ENCODE measurements at places on chromosomes 4 and X. TPM values are rescaled to one million over a fixed set of nuclear protein-coding genes. Genes with fewer than 3 reads are reported as not detected.

DNA sequence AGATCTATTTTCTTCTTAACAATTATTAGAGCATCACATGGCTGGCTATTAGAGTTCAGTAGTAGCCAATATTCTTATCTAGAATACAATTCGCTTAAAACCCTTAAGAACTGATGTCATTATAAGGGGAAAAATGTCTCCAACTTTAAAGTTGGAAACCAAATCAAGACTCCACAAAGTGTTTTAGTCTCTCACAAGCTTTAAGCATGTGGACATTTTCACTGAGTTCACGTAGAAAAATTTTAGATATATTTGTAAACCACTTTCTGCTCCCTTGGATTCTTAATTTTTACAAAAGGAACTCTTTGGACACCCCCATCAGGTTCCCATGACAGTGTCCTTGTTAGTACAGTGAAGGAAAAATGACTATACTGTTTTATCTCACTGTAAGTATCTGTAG is 123.9 kb upstream of the NAP1L5 start:
- no peak overlapping the region for H3K27ac ChIP-seq
- no peak for DNase-seq
- H3K27me3 ChIP-seq, result no peaks in the 10 kb centered on the region
- H3K4me3 ChIP-seq, result peak overlapping the region; percentile 59
- H3K36me3 ChIP-seq, result no peaks in the 10 kb centered on the region

- no peaks in the 10 kb centered on the region for H3K27me3 ChIP-seq
- H3K36me3 ChIP-seq, result no peaks in the 10 kb centered on the region
- H3K4me3 ChIP-seq, result no peak overlapping the region
- H3K27ac ChIP-seq, result no peak overlapping the region
- DNase-seq, result peak; percentile 16
Measured at GRCh38 chrX:108304210-108304609, 134.0 kb downstream of the COL4A6 start.

DNA sequence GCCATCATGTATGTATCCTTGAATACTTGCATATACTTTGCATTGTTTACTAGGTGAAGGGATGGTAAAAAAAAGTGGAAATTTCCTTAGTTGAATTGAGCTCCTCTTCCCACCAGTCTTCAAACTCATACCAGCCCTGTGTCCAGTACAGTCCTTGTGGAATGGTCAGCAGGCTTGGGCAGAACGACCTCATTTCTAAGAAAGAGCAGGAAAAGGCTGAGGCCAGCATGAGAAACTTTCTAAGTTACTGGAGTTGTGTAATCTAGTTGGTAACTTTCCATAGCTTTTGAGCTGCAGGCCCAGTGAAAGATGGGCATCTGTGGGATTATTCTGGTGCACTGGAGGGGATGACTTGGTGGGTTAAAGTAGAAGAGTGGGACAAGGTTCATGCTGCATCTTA is 87.6 kb downstream of the DCUN1D4 start:
- H3K27ac ChIP-seq, result no peak overlapping the region
- H3K4me3 ChIP-seq, result no peak overlapping the region
- H3K4me1 ChIP-seq, result no peaks in the 10 kb centered on the region
- DNase-seq, result no peak
- H3K36me3 ChIP-seq, result no peaks in the 10 kb centered on the region
- 0 out of 2 replicates have a peak, but pooled peaks cover 4% of the 10 kb centered on the region for H3K27me3 ChIP-seq

GRCh38 chrX:69163936-69164741 is 1.1 kb downstream of the PJA1 start:
- H3K27me3 ChIP-seq, result no peaks in the 10 kb centered on the region
- H3K4me3 ChIP-seq, result peak overlapping the region; percentile 84
- peak; percentile 53 for DNase-seq
- H3K27ac ChIP-seq, result no peak overlapping the region

- peaks cover 4% of the 10 kb centered on the region for H3K4me1 ChIP-seq
- H3K36me3 ChIP-seq, result no peaks in the 10 kb centered on the region
- no peak overlapping the region for H3K4me3 ChIP-seq
- H3K27me3 ChIP-seq, result no peaks in the 10 kb centered on the region
- peak; percentile 26 for DNase-seq
- H3K27ac ChIP-seq, result no peak overlapping the region
Measured at GRCh38 chrX:40912166-40912565, 173.1 kb upstream of the USP9X start.

- H3K36me3 ChIP-seq, result no peaks in the 10 kb centered on the region
- H3K27me3 ChIP-seq, result no peaks in the 10 kb centered on the region
- no peak overlapping the region for H3K4me3 ChIP-seq
- H3K4me1 ChIP-seq, result no peaks in the 10 kb centered on the region
- DNase-seq, result no peak
Measured at GRCh38 chr4:48687313-48688051, 92.6 kb downstream of the FRYL start.

DNA sequence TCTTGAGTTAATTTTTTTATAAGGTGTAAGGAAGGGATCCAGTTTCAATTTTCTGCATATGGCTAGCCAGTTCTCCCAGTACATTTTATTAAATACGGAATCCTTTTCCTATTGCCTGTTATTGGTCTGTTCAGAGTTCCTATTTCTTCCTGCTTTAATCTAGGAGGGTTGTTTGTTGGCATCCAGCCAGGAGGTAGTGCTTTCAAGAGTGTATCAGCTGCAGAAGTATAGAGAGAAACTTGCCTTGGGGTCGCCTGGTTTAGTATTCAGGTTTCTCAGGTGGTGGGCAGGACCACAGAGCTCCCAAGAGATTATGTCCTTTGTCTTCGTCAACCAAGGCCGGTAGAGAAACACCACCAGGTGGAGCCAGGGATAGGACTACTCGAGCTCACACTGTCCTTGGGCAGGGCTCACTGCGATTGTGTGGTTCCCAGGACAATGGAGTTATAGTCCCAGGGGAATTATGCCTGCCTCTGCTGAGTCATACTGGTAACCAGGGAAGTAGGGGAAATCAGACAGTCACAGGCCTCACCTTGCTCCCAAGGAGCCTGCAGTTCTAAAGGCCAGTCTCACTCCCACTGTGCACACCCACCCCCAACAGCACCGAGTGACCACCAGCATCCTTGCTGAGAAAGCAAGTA is 168.1 kb downstream of the VSIG4 start:
- no peaks in the 10 kb centered on the region for H3K27me3 ChIP-seq
- no peaks in the 10 kb centered on the region for H3K4me1 ChIP-seq
- DNase-seq, result peak; percentile 41
- no peak overlapping the region for H3K27ac ChIP-seq
- H3K4me3 ChIP-seq, result no peak overlapping the region

DNA sequence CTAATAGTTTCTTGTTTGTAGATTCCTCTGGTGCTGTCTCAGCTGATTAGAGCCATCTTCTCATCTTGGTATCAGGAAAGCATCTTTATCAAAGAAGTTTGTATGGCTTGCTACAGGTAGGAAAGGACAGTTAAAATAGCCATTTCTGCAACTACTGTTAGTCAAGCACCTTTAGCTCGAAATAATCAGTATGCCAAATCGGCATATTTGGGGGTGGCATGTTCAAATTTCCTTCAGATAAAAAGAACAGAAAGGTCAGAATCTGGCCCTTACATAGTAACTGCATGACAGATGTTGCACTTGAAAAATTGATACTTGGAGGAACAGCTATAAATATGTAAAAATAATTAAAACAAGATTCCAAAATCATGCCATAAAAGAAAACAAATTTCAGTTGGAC is 4.8 kb downstream of the C4orf46 start:
- peaks cover 7% of the 10 kb centered on the region for H3K36me3 ChIP-seq
- H3K27me3 ChIP-seq, result no peaks in the 10 kb centered on the region
- H3K4me1 ChIP-seq, result no peaks in the 10 kb centered on the region
- no peak for DNase-seq
- no peak overlapping the region for H3K27ac ChIP-seq

DNA sequence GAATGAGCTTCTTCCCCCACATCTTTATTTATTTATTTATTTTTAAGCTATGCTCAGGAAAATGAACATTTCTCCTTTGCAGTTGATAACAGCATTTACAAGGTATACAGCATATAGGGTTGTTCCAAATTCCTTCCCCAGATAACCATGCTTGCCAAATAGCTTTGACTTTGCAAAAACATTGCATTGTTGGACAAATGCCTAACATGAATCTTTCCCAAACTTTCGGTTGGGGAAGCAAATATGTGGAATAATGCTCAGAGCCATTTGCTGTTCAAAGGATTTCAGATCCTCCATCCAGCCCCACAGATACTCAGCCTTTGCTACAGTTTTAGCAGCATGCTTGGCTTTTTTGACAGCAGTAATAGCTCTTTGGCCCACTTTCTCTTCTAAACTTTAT is 127.2 kb upstream of the AGA start:
- H3K4me1 ChIP-seq, result no peaks in the 10 kb centered on the region
- no peak overlapping the region for H3K27ac ChIP-seq
- H3K36me3 ChIP-seq, result no peaks in the 10 kb centered on the region
- no peak overlapping the region for H3K4me3 ChIP-seq
- no peak for DNase-seq

DNA sequence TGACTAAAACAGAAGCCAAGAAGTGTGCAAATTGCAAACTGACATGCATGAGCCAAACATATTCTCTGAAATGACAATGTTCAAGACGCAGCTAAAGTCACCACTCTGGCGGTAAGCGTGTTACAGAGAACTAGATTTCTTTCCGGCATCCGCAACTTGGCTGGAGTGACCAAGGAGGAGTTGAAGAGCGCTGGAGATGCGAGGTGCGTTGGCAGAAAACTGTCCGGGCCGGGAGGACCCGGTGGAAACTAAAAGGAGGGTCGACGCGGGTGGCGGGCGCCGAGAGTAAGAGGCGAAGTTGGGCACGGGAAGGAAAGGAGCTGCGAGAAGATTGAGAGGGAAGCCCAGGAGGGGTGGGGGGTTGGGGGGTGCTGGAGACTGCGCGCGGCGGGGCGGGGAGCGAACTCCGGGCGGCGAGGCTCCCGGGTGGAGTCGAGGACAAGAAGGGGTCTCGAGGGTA is 807 bp downstream of the SEL1L3 start:
- no peaks in the 10 kb centered on the region for H3K27me3 ChIP-seq
- H3K4me3 ChIP-seq, result peak overlapping the region; percentile 85
- no peaks in the 10 kb centered on the region for H3K36me3 ChIP-seq
- peaks cover 33% of the 10 kb centered on the region for H3K4me1 ChIP-seq
- H3K27ac ChIP-seq, result peak overlapping the region; percentile 50

GRCh38 chr4:106409901-106410889 is 41.6 kb upstream of the GIMD1 start:
- no peaks in the 10 kb centered on the region for H3K27me3 ChIP-seq
- H3K4me1 ChIP-seq, result no peaks in the 10 kb centered on the region
- H3K27ac ChIP-seq, result no peak overlapping the region
- H3K4me3 ChIP-seq, result no peak overlapping the region
- DNase-seq, result no peak

DNA sequence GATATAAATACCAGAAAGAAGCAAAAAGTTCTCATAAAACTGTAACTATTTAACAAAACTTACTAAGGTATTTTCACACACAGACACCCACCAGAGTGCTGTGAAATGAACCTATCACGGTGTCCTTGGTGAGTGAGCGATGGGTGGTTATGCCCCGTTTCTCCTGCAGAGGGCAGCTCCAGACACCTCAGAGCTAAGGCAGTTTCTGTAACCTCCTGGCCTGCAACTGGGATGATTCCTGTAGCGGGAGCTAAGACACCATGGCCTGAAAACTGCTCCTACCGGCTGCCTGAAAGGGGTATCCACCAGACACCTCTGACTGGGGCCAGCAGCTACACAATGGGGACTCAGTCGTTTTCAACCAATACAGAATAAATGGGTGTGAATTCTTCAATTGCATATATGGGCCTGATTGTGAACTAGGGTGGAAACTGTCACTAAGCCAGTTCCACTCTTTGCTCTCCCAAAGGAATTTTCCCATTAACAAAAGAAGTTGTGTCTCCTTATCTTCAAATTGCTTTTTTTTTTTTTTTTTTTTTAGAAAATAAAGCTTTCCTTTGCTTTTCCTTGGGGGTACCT is 2375.8 kb upstream of the TENM3 start:
- H3K27me3 ChIP-seq, result no peaks in the 10 kb centered on the region
- H3K27ac ChIP-seq, result no peak overlapping the region
- DNase-seq, result peak; percentile 75
- H3K4me1 ChIP-seq, result no peaks in the 10 kb centered on the region
- no peaks in the 10 kb centered on the region for H3K36me3 ChIP-seq
- no peak overlapping the region for H3K4me3 ChIP-seq

- no peaks in the 10 kb centered on the region for H3K27me3 ChIP-seq
- no peaks in the 10 kb centered on the region for H3K36me3 ChIP-seq
- no peak for DNase-seq
- H3K27ac ChIP-seq, result no peak overlapping the region
- no peak overlapping the region for H3K4me3 ChIP-seq
- H3K4me1 ChIP-seq, result no peaks in the 10 kb centered on the region
Measured at GRCh38 chr4:147334478-147334877, 146.4 kb upstream of the EDNRA start.

- no peaks in the 10 kb centered on the region for H3K36me3 ChIP-seq
- H3K27ac ChIP-seq, result no peak overlapping the region
Measured at GRCh38 chrX:11970578-11971359, 167.5 kb upstream of the FRMPD4 start.

- no peak for DNase-seq
- no peaks in the 10 kb centered on the region for H3K27me3 ChIP-seq
- no peak overlapping the region for H3K27ac ChIP-seq
- no peak overlapping the region for H3K4me3 ChIP-seq
- H3K36me3 ChIP-seq, result no peaks in the 10 kb centered on the region
- no peaks in the 10 kb centered on the region for H3K4me1 ChIP-seq
Measured at GRCh38 chr4:124234771-124235170, 477.8 kb downstream of the ANKRD50 start.

- no peaks in the 10 kb centered on the region for H3K36me3 ChIP-seq
- no peak overlapping the region for H3K27ac ChIP-seq
- no peaks in the 10 kb centered on the region for H3K4me1 ChIP-seq
- no peak overlapping the region for H3K4me3 ChIP-seq
- DNase-seq, result no peak
- H3K27me3 ChIP-seq, result no peaks in the 10 kb centered on the region
Measured at GRCh38 chr4:144582105-144582850, 63.7 kb upstream of the HHIP start.

GRCh38 chrX:120136840-120137239 is 21.1 kb upstream of the RHOXF1 start:
- H3K36me3 ChIP-seq, result no peaks in the 10 kb centered on the region
- H3K4me1 ChIP-seq, result no peaks in the 10 kb centered on the region
- H3K4me3 ChIP-seq, result no peak overlapping the region
- no peak overlapping the region for H3K27ac ChIP-seq
- DNase-seq, result no peak

- no peaks in the 10 kb centered on the region for H3K36me3 ChIP-seq
- DNase-seq, result no peak
- H3K4me3 ChIP-seq, result no peak overlapping the region
Measured at GRCh38 chr4:6594826-6595355, 19.9 kb downstream of the MAN2B2 start.

GRCh38 chr4:89836031-89836745 is 773 bp downstream of the SNCA start:
- peak; percentile 31 for DNase-seq
- H3K36me3 ChIP-seq, result peaks cover 8% of the 10 kb centered on the region
- no peaks in the 10 kb centered on the region for H3K27me3 ChIP-seq
- peak overlapping the region; percentile 61 for H3K27ac ChIP-seq
- H3K4me3 ChIP-seq, result peak overlapping the region; percentile 89
- 0 out of 2 replicates have a peak, but pooled peaks cover 6% of the 10 kb centered on the region for H3K4me1 ChIP-seq

DNA sequence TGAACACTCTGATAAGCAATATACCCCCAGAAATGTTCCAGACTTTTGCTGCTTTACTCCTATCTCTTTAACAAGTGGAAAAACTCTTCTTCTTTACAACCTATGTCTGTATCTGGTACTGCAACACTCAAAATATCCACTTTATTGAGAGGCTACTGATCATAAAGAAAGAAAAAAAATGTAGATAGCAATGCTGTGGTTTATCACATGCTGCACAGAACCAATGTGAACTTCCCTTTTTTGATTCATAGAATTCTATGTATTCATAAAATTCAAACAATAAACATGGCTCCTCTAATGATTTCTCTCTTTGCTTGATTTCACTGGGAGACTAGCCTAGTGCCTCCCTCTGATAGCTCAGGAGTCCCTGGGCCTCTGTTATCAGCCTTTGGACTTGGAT is 223.5 kb downstream of the ZNF674 start:
- H3K27me3 ChIP-seq, result no peaks in the 10 kb centered on the region
- DNase-seq, result no peak
- no peaks in the 10 kb centered on the region for H3K4me1 ChIP-seq

HTR2C gene
- 0.05 TPM for total RNA-seq

TEC gene
- total RNA-seq, result 8.4 TPM

FOXR2 gene
- total RNA-seq, result not detected

Measured in SJCRH30 (cell line).